ENCODE measurements at places on chromosomes 6 and 20.

GRCh38 chr20:32918751-32919150 lies 60.0 kb downstream of the EFCAB8 start:
- no peak for DNase-seq

DNA sequence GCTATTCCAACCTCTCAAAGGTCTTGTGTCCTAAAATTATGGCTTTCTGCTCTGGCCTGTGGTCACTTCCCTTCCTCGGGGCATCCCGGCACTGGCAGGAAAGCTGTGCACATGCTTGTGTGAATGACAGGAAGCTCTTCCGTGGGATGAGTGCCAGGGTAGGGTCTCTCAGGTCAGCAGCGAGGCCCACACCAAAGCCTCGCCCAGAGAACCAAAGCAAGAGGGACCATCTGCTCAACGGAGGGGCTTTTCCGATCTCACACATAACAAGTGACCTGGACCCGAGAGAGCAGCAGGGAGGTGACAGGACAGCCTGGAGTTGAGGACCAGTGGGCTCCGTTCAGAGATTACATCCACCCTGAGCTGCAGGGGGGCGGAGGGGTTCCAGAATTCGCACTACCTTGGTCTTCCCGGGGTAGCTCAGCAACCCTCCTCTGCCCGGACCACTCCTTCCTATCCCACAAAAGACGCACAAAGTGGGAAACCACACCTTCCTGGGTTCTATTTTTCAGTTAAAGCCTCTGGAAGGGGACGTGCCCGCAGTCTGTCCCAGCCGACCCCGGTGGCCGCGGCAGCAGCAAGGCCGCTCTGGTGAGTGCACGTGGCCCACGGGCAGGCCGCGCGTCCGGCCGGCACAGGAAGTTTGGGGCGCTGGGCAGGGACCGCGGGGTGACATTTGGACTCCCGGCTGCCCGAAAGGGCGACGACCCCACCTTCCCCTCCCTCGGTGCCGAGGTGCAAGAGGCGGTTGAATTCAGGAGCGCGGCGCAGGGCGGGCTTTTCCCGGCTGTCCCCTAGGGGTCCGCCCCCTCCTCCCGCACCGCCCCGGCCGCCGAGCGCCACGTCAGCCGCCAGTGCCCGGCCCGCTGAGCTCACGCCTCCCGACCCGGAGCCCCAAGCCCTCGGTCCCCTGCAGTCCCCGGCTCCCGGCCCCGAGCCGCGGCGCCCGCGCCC lies 988 bp downstream of the TXNDC5 start:
- DNase-seq, result peak; percentile 24

GRCh38 chr6:40485795-40486194 lies 101.4 kb downstream of the LRFN2 start:
- DNase-seq, result no peak

DNA sequence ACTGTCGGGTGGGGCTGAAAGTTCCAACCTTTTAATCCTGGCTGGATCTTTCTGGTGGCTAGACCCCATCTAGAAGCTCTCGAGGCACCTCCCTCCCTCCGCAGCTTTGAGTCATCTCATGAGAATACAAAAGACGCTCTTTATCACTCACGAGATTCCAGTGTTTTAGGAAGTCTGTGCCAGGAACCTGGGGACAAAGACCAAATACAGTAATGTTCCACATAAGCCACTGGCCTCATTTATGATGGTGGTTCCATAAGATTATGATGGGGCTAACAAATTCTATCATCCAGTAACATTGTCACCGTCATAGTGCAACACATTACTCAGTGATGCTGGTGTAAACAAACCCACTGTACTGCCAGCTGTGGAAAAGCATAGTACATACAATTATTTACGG lies 48.7 kb downstream of the NCOA7 start:
- peak; percentile 45 for DNase-seq

DNA sequence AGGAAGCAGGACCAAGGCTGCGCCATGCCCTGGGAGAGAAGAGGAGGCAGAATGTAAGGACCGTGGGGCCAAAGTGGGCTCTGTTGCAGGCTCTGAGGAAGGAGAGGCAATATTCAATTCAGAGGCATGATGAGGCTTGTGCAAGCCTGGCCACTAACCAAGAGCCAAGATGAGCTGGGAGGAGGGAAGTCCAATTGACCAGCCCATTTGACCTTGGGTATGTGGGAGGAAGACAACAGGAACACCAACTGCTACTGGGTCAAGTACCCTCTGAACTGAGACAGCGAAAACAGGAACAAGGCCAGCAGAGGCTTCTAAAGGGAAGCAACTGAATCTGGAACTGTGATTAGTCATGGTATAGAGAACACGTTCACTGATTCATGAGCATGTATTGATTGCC lies 779.6 kb downstream of the MAFB start:
- DNase-seq, result peak; percentile 13

DNA sequence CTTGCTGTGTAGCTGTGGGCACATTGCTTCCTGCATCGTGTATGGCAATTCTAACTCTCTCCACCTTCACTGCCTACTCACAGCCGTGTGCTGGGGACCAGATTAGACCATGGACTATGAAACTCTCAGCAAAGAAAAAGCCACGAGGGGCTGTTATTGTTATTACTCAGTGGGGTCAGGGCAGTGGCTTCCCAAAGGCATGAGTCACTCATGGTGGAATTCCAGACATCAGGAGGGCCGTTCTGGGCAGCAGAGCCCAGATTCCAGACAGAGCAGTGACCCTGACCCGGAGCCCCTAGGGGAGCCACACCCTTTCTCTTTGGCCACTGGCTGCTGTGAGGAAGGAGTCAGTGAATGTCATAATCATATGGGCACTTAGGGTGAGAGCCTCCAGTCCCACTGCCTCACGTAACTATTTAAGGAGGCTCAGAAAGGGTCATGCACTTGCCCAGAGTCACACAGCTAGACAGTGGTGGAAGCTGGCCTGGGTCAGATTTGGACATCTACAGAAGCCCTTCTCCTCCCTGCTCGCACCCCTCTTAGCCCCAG lies 22.2 kb upstream of the CCN5 start:
- DNase-seq, result no peak
